ENCODE measurements at places on chromosomes 1 and 21.

- no peak for DNase-seq
Observed at GRCh38 chr21:46213620-46214286, 14.8 kb downstream of the LSS start.

- no peak for DNase-seq
Observed at GRCh38 chr1:83970114-83970513, 28.8 kb downstream of the TTLL7 start.

DNA sequence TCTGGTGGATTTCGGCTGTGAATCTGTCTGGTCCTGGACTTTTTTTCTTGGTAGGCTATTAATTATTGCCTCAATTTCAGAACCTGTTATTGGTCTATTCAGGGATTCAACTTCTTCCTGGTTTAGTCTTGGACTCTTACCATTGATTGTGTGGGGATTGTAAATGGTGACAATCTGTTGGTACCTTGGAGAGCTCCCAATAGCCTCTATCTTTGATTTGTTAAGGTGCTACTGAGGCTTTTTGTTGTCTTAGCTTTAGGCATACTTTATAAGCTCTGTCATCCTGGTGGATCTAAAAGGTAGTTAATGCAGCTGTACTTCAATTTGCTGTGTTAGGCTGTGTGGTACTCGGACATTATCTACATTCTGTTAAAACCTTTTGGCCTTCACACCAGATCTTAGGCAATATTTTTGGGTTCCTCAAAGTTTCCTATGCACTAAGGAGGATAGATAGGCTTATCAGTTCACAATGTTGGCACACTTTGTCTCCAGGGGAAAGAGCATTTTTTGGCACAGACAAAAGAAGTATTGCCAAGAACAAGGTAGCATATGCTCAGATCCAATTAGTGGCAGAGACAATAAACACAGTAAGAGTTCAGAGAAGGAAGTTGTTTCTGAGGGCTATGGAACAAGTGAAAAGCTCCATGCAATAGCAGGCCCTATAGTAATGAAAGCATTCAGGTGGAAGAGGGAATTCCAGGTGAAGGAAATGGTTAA lies 230.4 kb downstream of the PDE4B start:
- no peak for DNase-seq

DNA sequence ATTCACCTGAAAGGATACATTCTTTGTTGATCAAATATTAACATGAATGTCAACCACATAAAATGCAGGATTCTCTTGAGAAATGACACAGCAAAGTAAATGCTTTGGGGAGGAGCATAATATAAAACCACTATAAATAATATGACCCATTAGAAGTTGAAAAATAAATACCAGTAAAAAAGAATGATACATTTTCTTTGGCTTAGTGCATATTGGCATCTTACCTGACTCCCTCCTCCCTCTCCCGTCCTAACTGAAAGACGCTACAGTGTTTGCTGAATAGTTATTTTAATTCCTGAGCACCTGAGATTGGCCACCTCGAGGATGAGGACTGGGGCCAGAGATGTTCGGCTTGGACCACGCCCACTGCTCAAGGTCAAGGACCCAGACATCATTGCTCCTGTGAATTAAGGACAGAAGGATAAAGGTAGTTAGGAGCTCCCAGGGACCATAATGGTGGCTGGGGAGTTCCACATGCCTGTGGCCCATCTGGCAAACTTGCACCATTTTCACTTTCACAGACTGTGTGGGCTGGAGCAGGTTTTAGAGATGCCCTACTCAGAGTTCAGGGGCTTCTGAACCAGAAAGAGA lies 16.4 kb upstream of the CPLANE2 start:
- no peak for DNase-seq

DNA sequence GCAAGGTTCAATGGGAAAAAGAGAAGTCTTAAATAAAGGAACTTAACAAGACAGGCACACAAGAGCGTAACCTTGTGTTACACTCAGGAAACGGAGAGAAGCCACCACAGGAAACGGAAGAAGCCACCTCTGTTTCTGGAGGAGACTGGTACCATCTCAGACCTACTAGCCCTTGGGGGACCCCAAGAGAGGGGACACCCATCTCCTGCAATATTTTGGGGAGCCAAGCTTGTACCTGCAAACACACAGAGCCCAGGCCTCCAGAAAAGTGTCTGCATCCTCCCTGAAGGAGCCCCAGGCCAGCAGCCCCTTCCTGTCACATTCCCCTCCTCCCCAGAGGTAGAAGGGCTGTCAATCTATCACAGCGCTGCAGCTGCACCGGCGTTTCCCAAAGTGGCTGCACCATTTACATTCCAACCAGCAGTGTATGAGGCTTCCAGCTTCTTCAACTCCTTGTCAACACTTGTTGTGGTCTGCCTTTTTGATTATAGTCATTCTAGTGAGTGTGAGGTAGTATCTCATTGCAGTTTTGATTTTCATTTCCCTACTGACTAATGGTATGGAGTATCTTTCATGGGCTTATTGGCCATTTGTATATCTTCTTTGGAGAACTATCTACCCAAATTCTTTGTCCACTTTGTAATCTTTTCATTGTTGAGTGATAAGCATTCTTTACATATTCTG lies 23.0 kb upstream of the PADI1 start:
- no peak for DNase-seq

Data from HuH-7 (cell line).